ENCODE measurements at places on chromosomes 4 and X.

DNA sequence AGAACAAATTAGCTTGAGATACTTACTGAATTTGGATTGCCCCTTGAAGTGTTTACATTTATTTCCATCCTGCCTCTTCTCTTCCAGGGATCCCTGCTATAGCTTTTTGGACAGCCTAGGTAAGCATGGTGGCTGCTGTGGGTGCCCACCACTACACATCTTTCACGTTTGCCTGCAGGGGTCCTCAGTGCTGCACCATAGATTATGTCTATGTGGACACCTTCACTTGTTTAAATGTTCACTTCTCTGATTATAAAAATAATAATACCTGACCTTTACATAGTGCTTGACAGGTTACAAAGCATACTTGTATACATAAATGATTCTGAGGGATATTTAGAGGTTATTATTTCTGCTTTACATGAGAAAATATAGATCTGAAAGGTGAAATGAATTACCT is 67.9 kb upstream of the SLC4A4 start:
- peak; percentile 32 for DNase-seq

GRCh38 chr4:56786955-56787354 is 34.5 kb downstream of the SPINK2 start:
- no peak for DNase-seq

DNA sequence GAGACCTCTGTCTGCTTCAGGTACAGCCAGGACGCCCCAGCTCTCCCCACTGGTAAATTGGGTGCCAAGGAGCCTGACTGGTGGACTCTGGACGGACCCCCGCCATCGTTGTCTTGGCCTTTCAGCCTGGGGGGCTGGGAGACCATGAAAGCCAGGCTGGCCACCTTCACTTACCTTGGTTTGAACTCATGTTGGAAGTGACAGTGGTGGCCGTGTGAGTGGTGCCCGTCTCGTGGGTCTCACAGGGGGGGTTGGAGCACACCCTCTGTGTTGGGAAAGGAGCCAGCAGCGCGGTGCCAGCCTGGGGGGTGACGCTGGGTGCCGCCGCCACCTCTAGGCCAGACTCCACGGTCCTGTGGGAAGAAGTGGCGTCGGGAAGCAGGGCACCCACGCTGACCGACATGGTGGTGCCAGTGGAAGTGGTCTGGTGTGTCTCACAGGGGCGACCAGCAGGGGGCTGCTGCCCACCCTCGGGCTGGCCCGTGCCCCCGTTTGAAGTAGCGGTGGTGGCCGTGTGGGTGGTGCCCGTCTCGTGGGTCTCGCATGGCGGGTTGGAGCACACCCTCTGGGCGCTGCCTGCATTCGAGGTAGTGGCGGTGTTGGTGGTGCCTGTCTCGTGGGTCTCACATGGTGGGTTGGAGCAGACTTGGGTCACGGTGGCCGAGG is 9.6 kb upstream of the RENBP start:
- DNase-seq, result no peak

GRCh38 chrX:12896935-12897334 is 9.5 kb upstream of the TLR8 start:
- DNase-seq, result no peak

GRCh38 chr4:184850018-184850417 is 24.2 kb upstream of the ACSL1 start:
- no peak for DNase-seq

DNA sequence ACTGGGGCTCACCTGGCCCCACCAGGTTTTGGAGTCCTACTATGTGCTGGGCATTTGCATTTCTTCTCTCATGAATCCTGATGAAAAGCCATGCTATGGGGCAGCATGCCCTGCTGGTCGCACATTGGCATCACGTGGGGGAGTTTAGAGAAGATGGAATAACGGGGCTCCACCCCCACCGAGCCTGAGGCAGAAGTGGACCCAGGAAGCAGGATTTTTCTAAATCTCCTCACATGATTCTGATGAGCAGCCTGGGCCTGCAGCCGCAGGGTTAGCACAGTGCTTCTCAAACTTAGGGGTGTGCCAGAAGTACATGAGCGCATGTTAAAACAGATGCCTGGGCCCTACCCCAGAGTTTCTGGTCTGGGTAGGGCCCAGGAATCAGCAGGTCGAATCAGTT is 4.6 kb upstream of the SORCS2 start:
- no peak for DNase-seq

DNA sequence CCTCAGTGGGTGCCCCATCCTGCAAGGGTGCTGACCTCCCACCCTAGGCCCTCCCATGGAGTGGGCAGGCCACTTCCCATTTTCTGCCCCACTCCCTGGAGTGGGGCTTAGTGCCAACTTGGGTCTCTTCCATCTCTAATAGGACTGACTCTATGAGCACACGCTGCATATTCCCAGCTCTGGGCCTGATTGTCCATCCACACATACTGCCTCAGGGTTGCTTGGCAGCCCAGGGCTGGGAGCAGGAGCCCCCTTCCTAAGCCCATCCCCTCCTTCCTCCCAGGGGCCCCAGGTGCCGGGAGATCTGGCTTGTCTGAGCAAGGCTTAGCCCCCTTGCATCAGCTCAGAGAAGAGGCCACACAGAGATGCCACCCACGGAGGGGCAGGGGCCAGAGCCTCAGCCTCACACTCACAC is 55.1 kb downstream of the PJA1 start:
- DNase-seq, result no peak

DNA sequence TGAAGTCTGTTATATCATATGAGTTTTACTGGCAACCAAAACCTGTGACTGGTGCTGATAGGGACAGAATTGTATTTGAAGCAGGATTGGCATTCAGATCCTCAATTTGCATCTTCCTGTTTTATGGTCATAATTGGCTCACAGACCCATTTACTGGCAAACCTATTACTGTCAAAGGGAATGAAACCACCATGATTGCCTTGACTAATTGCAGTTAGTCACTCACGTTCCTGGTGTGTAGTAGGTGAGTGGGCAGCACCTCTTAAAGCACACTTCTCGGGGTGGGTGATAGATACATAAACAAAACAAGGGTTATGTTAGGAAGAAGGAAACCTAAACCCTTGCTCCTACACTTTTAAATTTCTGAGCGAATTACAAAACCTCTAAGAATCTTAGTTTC is 81.0 kb downstream of the PPEF2 start:
- no peak for DNase-seq

DNA sequence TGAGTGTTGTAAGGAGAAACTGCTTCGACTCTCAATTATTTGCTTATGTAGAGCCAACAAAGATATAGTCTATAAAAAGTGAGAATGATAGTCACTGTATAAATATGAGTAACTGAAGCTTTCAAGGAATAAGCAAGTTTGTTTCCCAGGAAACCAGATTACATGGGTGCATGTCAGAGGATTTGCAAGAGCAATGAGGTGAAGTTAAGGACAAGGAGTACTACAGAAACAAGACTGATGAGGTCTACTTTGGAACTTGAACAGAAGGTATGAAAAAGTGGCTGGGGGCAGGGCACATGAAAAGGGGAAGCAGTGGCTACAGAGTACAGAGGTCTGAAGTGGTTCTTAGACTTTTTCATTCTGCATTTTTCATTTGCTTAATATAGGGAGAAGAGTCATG is 321.0 kb upstream of the CXXC4 start:
- no peak for DNase-seq

DNA sequence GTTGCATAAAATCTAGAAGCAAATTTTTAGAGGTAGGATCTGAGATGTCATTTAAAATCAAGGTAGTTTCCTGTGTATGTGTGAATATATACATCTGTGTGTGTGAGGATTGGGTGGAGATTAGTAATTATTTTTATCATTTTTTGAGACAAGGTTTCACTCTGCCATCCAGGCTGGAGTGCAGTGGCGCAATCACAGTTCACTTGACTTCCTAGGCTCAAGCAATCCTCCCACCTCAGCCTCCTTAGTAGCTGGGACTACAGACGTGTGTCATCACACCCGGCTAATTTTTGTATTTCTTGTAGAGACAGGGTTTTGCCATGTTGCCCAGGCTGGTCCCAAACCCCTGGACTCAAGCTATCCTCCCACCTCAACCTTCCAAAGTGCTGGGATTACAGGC is 188.3 kb downstream of the RAPGEF2 start:
- DNase-seq, result no peak

- DNase-seq, result no peak
These were observed 88.6 kb upstream of the PRPS2 start for GRCh38 chrX:12702509-12703091.

DNA sequence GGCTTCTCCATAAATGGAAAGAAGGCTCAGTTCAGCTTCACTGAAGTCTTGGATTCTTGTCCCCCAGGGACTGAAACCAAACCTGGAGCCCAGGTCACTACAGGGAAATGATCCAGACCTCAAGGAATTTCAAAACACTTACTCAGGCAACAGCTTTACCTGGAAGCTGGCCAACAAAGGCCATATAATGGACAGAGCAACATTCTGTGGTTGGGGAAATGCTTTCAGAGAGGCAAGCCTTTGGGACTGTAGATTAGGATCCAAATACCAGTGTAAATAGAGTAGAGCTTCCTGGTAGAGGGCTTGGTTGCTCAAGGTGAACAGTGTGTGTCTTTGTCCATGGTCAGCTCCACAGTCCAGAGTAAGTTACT is 57.0 kb upstream of the PROM1 start:
- no peak for DNase-seq

- no peak for DNase-seq
These were observed 56.2 kb downstream of the TEX11 start for GRCh38 chrX:70852294-70852693.

DNA sequence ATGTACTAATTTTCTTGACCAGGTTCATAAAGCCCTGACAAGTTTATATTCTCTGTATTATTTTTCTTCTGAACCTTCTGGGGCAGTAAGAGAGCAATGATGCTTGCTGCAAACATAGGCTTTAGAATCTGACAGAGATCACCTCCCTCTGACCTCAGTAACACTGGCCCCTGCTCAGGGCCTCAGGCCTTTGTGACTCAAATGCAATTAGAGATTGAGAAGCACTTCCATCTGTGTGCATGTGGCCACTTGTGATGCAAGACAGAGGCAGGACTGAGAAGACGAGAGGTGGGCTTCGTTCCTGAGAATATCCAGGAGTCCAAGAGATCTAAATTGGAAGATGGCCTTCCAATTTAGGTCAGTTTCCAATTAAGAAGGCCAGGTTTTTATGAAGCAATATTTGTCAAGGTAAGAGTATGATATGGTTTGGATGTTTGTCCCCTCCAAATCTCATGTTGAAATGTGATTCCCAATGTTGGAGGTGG is 82.8 kb upstream of the VEGFC start:
- DNase-seq, result no peak

- peak; percentile 92 for DNase-seq
These were observed at the start of the genes ATG4A and PSMD10 for GRCh38 chrX:108091264-108091877. Gene ATG4A, plus strand, starts transcription at chrX:108091778. Its CDS starts 49 bp downstream, at chrX:108091827. Gene PSMD10, minus strand, starts transcription at chrX:108091542. Its CDS starts 22 bp downstream, at chrX:108091520.

GRCh38 chr4:164440199-164440598 is 313.7 kb upstream of the SMIM31 start:
- no peak for DNase-seq

GRCh38 chrX:66176134-66176533 is 12.1 kb downstream of the HEPH start:
- no peak for DNase-seq

DNA sequence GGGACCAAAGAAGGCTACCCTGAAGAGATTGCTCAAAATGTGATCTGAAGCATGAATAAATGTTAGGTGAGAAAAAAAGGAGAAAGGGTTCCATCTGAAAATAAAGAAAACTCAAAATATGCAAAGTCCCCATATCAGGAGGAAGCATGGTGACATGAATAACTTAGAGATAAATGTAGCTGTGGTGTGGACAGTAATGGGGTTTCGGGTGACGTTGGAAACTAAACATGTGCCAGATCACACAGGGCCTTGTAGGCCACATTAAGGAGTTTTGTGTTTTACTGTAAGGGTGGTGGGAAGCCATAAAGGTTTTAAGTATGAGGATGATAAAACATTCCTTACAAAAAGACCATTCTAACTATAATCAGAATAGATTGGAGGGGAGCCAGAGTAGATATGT is 40.3 kb upstream of the ACSL4 start:
- no peak for DNase-seq

- no peak for DNase-seq
These were observed 12.1 kb downstream of the APLN start for GRCh38 chrX:129642641-129643040.

- peak; percentile 2 for DNase-seq
These were observed 7.9 kb upstream of the GNRHR start for GRCh38 chr4:67762086-67762485.

- DNase-seq, result no peak
These were observed 110.6 kb downstream of the DTHD1 start for GRCh38 chr4:36392024-36392423.

GRCh38 chr4:9987749-9988362 is 33.4 kb downstream of the SLC2A9 start:
- DNase-seq, result no peak

GRCh38 chr4:180636696-180637404 is 1606.4 kb upstream of the TENM3 start:
- no peak for DNase-seq

GRCh38 chr4:83019794-83020494 is 9.3 kb upstream of the LIN54 start:
- DNase-seq, result no peak
